ENCODE measurements at places on chromosomes 16 and 17.

DNA sequence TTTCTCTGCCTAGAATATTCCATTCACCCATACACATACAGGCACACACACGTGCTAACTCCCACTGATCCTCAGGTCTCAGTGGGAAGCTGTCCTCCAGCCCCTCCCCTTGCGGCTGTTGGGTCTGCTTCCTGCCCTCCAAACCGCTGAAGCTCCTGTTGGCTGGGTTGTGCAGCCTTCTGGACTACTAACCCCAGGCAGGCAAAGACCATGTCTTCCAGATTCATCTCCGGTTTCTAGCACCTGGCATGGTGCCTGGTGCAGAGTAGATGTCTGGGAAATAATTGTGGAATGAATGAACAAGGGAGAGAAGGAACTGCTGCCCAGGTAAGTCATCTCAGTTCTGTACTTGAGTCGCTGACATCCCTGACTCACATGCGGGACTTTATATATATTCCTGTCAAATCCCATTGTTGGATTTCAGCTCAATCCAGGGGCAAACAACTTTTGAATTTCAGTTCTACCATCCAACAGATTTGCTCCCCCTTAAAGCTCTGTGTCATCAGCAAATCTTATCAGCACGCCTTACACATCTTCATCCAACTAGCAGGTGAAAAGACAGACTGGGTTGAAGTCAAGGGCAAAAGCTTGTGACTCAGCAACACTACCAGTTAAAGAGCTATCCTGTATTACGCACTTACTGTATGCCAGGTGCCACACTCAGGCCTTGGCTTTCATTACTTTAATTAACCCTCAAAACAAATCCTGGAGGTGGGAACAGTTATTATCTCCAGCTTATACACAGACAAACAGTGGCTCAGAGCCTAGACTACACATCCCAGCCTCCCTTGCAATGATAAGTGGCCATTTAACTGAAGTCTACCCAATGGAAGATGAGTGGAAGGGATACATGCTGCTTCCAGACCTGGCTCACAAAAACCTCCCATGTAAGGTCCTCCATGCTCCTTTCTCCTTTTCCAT is 51.1 kb downstream of the SRCIN1 start:
- no peak for DNase-seq

GRCh38 chr16:2962334-2963073 is 1.6 kb upstream of the KREMEN2 start:
- no peak for DNase-seq

- no peak for DNase-seq
Measured at GRCh38 chr17:79136596-79136995, 62.0 kb downstream of the ENGASE start.

DNA sequence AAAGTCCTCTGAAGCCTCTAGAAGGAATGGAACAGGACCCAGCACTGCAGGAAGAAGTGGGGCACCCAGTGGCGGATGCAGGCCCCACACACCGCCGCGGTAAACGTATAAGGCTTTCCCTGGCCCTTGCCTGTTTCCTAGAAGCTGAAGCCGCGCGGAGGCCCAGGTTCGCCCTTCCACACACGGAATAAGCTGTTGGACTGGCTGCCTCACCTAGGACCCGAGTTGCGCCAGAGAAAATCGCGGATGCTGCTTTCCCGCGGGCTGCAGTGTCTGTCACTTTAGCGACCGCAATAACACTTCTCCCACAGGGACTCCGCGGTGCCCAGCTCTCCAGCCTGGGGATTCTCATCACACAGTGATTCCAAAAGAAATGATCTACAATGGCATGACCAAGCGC is 1736.9 kb downstream of the TP53TG3F start:
- no peak for DNase-seq

- DNase-seq = peak; percentile 64
Measured at GRCh38 chr16:68275611-68276191, 11.4 kb downstream of the SLC7A6 start.

DNA sequence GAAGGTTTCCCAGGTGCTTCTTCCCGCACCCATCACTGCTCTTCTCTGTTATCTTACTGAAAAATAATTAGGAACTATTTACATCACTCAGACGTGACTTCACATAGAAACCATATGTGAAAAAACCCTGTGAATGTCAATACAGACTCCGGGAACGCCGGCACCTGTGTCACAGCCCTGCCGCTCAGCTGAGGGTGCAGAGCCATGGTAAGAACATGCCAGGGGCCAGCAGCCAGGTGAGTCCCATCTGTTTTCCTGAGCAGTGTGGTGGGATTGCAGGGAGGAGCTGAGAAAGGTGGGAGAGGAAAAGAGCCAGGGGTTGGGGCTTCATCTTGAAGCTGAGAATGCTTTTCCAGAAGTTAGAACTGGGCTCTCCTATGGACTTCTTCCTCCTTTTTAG is 13.7 kb downstream of the FOXF1 start:
- no peak for DNase-seq

- no peak for DNase-seq
Measured at GRCh38 chr16:88306860-88307545, 75.8 kb upstream of the ZNF469 start.

- DNase-seq = no peak
Measured at GRCh38 chr17:38658741-38659345, 15.9 kb downstream of the EPOP start.

DNA sequence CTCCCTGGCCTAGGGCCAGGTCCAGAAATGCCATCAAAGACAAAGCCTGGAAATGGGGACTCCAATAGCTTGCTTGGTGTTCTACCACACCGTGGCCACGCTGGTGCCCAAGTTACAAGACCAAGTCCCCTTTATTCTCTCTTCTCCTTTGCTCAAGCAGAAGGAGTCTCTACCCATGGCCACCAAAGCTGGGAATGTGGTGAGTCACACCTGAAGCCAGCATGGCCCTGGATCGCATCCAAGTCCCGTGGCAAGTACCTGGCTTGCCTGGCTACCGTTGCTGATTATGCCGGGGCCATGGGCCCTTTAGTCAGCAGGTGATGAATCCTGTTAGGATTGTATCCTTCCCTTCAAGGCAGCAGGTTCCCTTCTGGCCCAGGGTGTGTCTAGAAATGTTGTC is 260.0 kb downstream of the HAPSTR1 start:
- DNase-seq = no peak

DNA sequence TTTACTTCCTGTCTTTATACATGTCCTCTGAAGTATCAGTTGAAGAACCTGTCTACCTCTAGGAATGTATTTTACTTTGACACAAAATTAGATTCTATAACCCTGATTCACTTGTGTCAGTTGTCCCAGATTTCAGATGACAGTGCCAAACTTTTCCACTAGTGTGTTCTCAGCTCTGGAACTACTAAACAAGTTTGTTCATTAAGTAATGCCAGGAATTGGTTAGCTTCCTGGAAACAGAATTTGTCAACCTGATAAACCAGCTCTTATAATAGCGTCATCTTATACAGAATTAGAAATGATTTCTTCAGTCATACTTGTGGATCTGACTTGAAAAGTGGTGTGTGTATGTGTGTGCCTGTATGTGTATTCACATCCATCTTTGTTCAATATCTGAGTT is 7.4 kb downstream of the MAP3K3 start:
- no peak for DNase-seq

DNA sequence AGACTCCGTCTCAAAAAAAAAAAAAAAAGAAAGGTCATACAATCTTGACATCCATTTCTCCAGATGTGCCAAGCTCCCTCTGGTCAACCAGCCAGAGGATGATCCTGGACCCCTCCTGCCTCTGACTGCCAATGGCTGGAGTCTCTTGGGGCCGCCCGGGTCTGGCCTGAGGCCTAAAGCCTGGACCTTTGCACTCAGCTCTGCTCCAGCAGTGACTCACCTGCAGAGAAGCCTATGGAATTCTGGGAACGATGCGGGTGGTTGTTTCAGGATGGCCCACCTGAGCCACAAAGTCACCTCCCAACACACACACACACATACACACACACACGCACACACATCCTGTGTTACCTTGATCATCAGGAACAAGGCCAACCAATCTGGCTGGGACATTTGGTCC is 64.0 kb upstream of the DNAH17 start:
- DNase-seq = no peak

DNA sequence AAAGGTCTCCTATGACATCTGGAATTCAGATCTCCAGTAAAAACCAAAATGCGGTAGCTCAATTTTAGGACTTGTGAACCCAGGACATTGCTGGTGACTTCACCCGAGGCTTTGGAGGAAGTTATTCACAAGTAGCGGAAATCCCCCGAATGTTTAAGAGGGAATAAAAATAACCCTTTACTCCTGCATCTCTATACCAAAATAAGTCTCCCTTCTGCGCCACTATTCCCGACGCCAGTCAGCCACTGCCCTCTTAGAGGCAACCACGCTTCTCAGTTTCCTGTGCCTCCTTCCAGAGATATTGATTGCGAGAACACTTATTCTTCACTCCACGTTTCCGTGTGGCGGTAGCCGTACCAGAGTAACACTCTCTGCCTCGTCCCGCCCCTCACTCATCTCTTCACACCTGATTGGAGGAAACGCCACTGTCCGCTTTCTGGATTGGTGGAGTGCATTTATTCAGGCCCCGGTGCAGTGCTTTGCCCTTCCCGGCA is 27.4 kb downstream of the EMP2 start:
- DNase-seq = peak; percentile 96

DNA sequence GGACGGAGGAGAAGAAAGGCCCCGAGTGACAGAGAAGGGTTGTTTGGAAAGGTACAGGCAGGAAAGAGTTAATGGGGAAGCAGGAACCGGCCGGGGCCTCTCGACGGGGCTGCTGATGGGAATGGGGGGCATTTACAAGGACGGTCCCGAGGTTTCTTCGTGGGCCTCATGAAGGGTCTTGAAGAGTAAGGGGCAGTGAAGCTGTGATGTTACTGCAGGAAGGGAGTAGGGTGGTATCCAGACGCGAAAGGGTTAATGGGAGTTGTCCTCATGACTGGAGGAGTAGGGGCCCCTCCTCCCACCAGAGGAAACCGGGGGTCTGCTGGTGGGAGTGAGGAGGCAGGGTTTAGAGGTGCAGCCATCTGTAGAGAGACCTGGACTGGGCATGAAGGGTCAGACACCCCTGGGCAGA is 481 bp downstream of the PDK2 start:
- DNase-seq = peak; percentile 21

- DNase-seq = no peak
Measured at GRCh38 chr16:84841787-84842300, 22.1 kb downstream of the CRISPLD2 start.

GRCh38 chr16:28202147-28202746 is 9.5 kb downstream of the XPO6 start:
- no peak for DNase-seq

GRCh38 chr16:79104567-79104966 is 496.0 kb downstream of the MAF start:
- DNase-seq = no peak

GRCh38 chr16:30747331-30747730 is 894 bp upstream of the PHKG2 start:
- no peak for DNase-seq

- DNase-seq = no peak
Measured at GRCh38 chr16:27235938-27236245, 32.6 kb downstream of the KDM8 start.

- no peak for DNase-seq
Measured at GRCh38 chr17:82603981-82604448, 44.2 kb downstream of the WDR45B start.
